ENCODE measurements at places on chromosomes 16 and 17.
A peak's percentile ranks its signal among the peaks of the same experiment; 100 is the strongest.

DNA sequence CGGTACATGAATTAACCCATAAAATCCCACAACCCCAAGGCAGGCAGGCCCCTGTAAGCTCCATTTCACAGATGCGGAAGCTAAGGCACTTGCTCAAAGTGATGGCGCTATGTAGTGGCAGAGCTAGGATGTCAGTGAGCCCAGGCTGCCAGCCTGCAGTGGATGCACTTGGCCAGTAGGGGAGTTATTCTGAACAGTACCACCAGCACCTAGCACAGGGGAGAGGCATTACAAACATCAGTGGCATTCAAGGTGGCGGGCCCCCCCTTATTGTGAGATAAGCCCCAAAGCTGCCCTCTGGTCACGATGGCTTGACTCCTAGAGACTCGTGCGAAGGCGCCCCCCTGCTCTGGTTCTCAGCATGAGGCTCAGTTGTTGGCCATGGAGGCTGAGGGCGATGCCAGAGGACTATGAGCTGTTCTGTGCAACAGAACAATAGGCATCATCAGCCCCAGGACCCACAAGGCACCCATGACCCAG lies 33.8 kb downstream of the GTF3C1 start:
- DNase-seq: peak; percentile 56

DNA sequence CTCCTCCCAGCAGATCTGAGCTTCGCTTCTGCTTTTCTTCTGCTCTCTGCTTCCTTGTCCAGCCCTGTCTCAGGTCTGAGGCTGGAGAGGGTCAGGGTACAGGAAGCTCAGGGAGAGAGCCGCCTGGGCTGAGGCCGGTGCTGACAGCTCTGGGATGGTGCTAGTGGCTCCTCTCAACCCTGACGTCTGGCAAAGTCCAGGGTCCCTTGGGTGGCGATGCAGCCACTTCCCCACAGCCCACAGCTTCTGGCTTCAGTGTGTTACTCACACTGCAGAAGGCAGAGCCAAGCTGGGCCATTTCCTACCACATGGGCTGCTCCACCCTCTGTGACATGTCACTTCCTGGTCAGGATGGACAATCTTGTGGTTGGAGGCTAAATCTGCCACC lies at the start of gene CD300C:
TSS of gene CD300C (minus strand) at position 273 of the 388 bp plus-strand sequence. CDS start 333 bp downstream, outside the sequence.
- no peak for DNase-seq

DNA sequence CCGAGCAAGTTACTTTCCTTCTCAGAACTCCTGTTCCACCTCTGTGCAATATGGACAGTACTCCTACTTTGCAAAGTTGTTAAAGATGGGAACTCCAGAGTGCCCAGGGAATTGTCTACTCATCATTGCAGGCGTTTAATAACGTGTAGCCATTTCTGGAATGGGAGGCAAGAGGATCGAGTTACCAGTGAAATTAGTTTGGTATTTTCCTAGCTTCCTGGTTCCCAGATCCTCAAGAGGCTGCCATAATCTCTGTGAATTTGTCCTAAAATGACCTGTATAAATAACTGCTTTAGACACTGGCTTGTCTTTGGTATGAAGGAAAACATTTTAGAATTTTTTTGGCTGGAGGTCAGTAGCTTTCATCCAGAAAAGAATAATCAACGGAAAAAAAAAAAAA lies 27.7 kb downstream of the WWOX start:
- DNase-seq: no peak

DNA sequence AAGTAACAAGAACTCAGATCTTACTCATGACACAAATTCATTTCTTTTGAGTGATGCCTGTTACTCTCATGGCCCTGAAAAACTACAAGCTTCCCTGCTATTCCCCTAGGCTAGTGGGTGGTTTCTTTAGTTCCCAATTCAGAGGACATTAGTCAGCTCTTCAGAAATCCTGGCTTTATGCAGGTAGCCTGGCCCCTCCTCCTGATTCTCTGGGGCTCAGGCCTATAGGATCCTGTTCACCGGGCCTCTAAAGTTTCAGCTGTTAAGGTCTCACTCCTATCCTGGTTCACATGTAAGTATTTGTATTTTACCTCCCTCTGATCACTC lies 87.3 kb upstream of the IRX5 start:
- no peak for DNase-seq

GRCh38 chr17:42924891-42925290 lies 24.3 kb downstream of the G6PC1 start:
- DNase-seq: no peak

GRCh38 chr16:16176328-16176727 lies 47.0 kb downstream of the ABCC6 start:
- DNase-seq: no peak

DNA sequence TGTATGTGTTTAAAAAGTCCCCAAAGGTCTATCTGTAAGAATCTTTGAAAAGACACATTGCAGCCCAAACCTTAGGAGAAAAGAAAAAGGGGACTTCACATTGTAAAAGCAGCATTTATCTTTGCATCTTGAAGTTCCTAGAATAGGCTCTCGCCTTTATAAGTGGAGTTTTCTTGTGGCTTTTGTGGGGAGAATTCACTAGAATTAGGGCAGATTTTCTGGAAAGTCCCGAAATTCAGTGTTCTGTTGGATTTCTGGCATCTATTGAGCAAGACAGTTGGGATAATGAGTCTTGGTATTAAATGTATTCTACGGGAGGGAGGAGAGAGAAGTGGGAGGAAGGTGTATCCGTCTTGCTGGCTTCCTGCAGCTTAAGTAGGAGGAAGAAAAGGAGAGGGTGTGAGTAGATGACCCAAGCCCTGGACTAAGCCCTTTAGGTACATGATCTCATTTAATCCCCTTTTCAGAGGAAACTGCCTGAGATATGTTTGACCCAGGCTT lies 62.6 kb downstream of the PRKCA start:
- no peak for DNase-seq

DNA sequence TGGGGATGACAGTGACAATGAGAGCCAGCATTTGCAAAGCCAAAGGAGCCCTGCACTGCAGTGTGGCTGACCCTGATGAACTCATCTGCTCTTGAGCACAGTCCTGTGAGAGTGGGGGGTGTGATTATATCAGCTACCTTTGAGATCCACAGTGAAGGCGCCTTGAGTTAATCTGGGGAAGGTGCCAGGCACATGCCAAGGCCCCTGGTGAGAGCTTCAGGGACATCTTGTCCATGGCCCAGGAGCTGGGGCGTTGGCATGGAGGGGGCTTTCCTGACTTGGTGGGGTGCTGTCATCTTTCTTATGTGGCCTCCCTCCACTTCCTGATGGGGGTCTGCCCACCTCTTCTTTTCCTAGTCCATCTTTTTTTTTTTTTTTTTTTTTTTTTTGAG lies 86.5 kb downstream of the SNX29 start:
- no peak for DNase-seq

DNA sequence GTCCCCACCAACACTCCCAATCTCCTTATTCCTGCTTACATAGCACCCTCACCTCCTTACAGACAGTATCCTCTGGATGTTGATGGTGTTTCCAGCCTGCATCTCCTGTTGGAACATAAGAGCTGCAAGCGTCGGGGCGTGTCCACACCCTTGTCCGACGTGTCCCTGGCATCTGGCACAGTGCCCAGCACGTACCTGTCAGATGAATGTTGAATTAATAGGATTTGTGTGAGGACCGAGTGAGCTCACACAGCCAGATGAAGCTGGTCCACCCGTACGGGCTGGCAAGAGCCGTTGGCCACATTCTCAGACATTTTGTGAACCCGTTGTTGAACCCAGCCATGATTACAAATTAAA lies 12.2 kb upstream of the CBX4 start:
- no peak for DNase-seq

GRCh38 chr17:19385521-19385983 lies 1.4 kb downstream of the MFAP4 start:
- no peak for DNase-seq

DNA sequence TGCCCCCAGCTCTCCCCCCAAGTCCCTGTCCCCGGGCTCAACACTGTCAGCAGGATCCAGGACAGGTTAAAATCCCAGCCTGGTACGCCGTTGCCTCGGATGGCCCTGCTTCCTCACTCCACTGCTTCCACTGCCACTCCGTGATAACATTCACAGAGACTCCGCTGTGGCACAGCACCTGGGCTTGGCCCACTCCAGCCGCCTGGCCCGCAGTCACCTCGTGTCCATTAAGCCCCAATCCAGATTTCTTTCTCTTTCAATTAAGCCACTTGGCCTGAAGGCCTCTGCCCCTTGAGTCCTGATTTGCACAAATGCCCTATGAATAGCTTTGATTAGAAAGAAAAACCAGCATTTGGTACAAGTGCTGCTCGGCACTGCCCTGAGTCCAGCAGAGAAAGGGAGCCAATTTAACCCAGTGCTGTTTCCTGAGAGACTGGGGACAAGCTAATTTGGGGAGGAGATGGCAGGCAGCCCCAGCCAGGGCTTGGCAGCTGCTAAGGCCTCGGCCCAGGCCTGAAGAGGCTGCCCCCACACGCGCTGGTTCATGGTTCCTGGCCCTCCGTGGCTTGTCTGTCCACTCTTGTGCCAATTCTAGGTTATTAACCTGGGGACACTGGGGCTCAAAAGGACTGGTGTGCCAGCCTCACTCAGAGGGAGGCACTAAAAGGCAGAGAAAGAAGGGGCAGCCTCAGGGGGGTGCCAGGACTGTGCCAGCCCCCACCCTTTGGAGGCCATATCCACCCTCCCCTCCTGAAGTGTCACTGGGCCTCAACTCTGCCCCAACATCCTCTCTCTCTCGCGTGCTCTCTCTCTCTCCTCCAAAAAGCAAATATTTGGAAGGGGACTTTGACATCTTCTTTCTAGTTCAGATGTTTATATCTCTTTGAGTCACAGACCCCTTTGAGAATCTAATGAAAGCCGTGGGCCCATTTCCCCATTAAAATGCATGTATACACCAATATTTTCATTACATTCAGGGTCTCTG lies 29.8 kb upstream of the SPPL2C start:
- no peak for DNase-seq

- DNase-seq: no peak
Measured at GRCh38 chr16:79331066-79331465, 269.5 kb downstream of the MAF start.

DNA sequence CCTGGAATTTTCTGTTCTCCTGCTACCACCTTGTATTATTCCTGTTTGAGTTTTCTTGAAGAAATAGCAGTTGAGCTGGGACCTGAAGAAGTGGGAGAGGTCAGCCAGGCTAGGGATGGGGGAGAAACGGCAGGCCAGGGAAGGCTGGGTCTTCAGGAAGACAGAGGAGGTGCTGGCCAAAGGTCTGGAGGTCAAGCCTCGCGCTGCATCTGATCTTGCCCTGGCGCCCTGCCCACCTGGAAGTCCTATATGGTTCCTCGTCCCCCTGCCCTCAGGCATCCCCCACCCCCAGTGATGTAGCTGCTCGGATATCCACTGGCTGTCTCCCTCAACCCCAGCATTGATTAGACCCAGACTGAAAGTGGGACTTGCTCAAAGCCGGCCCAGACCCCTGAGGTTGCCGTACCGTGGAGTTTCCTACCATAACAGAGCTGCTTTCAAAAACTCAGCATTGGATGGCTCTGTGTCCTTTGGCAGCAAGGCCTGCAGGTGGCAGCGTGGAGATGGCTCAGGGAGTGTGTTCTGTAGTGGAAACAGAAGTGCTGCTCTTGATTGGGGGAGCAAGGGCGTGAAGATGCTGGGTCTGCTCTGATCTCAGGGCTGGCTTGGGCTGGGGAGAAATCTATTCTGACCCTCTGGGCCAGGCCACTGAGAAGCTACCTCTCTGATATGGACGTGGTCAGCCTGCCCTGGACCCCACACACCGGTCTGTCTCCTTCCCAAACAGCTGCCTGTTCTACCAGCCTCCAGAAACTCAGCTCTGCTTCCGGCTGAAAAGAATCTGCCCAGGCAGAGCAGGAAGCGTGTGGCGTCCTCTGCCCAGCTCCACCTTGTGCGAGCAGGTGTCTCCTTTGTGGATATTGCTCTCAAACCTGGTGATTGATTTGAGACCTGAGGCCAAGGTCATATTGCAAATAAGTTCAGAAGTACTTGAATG lies 107.0 kb upstream of the CACNG5 start:
- DNase-seq: no peak

- peak; percentile 100 for DNase-seq
Measured at GRCh38 chr17:8125154-8125946, 1.4 kb upstream of the HES7 start.

GRCh38 chr16:55585631-55586030 lies 19.1 kb downstream of the CAPNS2 start:
- DNase-seq: no peak

DNA sequence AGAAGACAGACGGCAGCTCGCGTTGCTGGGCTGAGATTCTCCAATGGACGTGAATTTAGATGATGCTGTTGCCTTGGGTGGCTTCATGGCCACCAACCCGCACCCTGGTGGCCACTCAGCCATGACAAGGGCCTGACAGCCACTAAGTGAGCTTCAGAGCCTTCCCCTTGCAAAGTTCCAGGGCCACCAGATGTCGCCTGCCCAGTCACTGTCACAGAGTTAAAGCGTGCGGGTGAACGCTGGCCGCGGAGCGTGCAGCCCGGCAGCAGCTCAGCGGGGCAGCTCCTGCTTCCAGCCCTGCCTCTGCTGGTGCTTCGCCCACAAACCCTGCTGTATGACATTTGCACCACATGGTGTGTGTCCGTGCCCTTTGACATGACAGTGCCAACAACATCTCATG lies 13.3 kb upstream of the KREMEN2 start:
- no peak for DNase-seq

DNA sequence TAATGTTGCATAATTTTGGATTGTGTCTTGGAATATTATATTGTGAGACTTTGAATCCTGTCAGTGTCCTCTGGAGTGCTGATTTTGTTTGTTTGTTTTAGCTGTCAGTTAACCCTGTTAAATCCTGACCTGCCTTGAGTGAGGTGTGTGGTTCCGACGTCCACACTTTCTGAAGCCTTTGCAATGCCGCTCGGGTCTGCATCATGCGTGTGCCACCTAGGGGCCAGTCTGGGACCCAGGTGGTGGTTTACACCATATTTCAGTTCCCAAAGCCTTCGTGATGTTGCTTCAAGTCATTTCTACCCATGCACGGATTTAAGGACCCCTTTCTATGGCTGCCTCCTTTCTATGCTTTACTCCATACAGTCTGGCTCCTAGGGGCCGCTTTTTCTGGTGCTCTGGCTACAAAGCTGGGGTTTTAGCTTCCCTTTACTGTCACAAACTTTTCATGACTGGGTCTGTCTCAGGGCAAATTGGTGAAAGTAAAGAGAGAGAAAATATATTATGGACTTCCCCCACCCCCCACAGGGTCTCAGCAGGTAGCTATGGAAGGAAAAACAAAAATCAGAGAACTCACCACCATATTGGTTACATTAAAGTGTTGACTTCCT lies 11.4 kb upstream of the OR4D1 start:
- DNase-seq: no peak

- DNase-seq: peak; percentile 4
Measured at GRCh38 chr16:15491411-15491810, 57.0 kb downstream of the BMERB1 start.

DNA sequence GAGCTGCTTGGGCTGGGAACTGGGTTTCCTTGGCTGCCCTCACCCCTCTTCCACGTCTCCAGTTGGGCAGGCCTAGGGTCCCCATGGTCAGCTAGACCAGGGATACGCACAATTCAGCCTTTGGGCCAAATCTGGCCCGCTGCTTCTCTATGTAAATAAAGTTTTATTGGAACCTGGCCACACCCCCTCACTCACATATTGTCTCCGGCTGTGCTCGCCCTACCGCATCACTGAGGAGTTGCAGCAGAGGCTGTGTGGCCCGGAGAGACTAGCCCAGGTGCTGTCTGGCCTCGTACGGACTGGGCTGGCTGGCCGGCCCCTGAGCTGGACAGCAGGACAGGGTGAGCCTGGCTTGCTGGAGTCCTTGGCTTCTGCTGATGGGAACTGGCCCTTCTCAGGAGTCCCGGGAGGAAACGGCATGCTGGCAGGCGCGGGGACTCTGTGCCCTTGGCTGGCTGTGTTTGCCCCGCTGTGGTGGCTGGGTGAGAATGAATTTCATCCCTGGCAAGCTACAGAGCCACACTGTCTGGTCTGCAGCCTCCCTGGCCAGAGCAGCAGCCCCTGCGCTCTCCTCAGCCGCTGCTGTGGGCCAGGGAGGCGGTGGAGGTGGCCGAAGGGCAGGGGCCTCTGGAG lies 82.0 kb downstream of the ENGASE start:
- DNase-seq: no peak
